ENCODE measurements at places on chromosomes 2 and 18. TPM values are rescaled to one million over a fixed set of nuclear protein-coding genes. Genes with fewer than 3 reads are reported as not detected.

Gene HSBP1L1
- total RNA-seq, result 43.1 TPM

Gene TNFRSF11A
- total RNA-seq, result 0.50 TPM

DNA sequence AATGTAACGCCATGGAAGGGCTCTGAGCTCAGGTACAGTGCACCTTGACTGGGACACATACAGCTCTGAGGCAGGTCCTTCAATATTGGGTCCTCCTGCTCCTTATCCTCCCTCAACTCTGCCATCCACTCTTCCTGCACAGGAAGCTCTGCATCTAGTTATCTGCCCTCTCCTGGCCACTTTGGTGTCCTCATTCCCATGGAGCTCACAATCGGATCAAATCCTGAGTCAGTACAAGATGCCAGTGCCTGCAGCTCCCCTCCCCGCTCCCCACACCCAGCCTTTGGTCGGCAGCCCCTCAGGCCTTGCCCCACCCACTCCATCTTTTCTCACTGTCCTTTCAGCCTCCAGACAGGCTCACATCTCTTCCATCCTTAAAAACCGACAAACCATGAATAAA, 58.0 kb downstream of the LRRFIP1 start:
- DNase-seq, result no peak

- no peak for DNase-seq
These were observed 2.6 kb upstream of the HOXD13 start for GRCh38 chr2:176089843-176090395.

DNA sequence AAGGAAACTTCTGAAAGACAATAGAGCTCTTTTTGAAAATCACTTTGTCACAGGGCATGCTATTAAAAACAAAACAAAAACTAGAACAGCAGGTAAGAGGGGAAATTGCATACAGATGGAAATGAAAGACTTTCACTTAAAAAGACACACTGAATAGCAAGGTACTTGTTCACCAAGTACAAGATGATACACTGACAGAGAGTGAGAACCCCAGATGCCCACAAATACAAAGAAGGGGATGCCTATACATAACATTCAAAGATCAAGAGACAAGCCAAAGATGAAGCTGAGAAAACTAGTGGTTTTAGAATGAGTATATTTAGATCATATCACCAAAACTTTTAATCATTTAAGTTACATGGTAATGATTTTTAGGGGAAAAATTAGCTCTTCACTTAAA, 60.7 kb downstream of the ASXL2 start:
- DNase-seq, result no peak

DNA sequence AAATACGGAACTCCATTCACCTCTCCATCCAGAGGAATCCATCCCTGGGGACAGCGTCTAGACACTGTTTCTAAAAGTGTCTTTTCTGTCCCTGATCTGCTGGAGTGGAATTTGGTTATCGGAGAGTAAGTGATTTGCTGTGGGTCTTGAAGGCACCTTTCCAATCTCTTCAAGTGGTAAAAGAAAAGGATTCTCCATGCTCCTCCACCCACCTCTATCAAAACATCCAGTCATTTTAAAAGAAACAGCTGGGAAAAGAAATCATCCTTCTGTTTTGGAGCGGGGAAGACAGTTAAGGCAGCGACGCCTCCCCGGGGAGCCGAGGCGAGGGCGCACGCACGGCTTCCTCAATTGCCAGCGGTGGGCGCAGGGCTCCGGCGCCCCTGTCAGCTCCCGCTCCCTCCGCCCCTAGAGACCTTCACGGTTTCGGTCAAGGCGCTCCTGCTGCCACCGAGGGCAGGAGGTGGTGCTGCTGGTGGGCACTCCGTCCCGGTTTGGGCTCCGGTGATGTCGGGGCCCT, 547 bp downstream of the SLC35F5 start:
- DNase-seq, result no peak

GRCh38 chr18:26657631-26658581, 109.6 kb upstream of the KCTD1 start:
- no peak for DNase-seq

Data from mammary epithelial cell (primary cell).